ENCODE measurements at places on chromosomes 5 and 9. TPM values are rescaled to one million over a fixed set of nuclear protein-coding genes. Genes with fewer than 3 reads are reported as not detected.
A peak's percentile ranks its signal among the peaks of the same experiment; 100 is the strongest.

DNA sequence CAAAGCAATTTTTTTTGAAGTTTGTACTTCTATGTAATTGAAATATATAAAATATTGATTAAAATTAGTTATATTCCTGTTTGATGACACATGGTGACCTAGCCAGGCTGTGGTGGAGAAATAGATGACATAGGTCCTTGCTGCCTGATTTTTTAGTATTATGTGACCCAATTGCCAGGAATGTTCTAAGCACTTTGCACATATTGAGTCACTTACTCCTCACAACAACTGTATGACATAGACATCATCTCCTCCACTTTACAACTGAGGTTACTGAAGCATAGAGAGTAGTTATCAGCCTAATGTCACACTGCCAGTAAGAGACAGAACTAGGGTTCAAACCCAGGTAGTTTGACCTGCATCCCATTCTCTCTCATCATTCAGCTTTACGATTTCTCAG lies 26.2 kb upstream of the SNX18 start:
- DNase-seq = no peak

- DNase-seq = no peak
These were observed 46.9 kb downstream of the RAB14 start for GRCh38 chr9:121154782-121155181.

DNA sequence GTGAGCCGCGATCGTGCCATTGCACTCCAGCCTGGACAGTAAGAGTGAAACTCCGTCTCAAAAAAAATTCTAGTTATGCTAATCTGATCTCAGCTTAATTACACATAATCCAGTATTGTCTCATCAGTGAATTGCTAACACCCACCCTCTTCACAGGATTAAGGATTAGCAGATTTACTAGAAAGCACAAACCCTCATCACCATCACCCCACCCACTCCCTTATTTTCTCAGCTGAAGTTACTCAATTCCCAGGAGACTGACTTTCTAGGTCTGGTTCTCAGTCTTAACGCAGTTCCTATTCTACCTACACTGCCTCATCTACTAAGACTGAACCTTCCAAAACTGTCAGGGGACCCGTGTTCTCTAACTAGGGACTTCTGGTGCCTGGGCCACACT lies 9.0 kb downstream of the TOR1B start:
- DNase-seq = no peak

DNA sequence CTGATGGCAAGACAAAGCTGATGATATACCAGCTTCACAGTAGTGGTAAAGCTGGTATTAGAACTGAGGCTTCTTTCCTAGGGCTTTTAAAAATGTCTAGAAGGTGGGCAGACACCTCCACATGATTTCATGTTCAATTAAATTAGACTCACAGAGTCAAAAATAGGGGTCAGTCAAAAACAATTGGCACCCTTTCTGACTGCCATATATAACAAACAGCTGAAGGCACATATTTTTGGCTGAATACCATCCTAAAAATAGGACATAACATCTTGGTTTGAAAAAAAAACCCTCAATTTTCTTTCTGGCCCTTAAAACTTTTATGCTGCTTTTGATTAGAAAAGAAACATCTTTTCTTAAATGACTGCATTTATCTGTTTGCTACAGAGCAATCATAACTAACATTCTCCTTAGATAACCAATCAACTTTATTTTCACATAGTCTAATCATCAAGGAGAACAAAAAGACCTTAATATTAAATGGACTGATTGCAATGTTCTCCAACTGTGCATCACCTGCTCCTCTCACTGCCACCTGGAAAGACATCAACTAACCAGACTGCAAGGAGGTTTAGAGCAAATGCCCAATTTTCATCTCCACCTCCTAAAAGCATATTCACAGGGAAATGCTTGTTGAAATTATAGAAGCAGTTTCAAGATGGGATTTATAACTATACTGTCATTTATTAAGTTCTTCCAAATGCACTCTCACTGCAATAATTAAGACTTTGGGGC lies 3.2 kb downstream of the SGTB start:
- no peak for DNase-seq

GRCh38 chr5:10056228-10056760 lies 193.4 kb downstream of the ATPSCKMT start:
- DNase-seq = no peak

DNA sequence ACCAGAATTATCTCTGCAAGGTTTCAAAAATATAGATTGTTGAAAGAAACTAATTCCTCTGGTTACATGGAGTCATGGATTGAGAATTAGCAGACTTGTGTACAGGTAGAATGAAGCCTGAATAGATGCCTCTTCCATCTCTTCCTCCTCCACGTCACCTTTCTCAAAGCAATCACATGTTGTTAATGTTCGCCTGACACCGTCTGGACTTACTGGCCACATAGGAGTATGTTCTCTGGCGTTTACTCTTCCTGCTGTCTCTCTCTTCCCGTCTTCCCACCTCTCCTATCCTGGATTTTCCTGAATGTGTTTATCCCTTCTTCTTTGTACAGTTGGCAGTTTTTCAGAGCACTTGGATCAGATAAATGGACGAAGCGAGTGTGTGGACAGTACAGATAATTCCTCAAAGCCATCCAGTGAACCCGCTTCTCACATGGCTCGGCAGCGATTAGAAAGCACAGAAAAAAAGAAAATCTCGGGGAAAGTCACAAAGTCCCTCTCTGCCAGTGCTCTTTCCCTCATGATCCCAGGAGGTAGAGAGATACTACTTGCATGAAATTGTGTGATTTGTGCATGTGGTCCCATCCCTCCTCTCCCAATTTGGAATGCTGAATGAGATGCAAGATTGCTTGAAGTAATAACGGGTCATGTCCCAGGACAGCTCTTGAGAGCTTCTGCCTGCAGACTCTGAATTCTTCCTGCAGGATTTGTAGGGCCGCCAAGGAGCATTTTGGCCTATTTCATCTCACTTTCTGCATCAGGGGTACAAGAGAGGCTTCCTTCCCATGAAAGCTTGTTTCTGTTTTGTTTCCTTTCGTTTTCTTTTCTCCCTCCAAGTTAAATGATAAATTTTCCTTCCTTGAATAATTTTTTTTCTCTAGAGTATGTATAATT lies 47.3 kb downstream of the CD180 start:
- DNase-seq = no peak

DNA sequence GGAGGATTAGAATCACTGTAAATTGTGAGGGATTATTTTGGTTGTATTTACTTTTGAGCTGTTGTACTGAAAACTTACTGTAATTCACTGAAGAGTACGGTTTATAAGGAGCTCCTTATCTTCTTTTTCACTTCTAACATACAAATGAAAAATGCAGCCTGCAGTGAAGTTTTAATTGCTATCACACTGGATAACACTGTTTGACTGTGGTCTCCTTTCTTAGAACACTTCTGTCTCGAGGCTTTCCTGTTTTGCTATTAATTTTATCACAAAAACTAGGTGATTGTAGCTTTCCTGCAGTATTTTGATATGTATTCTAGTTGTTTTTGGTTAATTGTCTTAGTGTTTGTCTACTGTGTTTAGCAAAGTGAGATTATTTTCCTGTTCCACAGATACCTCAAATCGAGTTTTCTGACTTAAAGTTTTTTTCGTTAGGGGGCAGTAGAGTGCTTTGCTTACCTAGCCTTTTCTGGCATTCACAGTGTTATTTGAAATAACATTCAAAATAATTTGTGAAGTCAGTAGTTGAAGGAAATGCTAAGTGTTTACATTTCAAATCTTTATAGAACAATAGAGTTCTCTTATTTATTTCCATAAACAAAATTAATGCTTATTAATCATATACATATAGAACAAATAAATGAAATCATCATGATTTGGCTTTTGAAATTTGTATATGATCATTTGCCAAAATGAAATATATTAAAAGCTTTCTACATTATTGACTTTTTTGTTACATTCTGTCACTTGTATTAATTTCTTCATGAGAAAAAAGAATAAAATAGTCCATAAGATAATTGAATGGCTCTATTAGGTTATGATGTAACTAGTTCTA lies 52.9 kb downstream of the COMMD10 start:
- no peak for DNase-seq

The EIF4E1B gene
- total RNA-seq = not detected

GRCh38 chr5:133889271-133889905 lies 79.0 kb downstream of the C5orf15 start:
- no peak for DNase-seq

DNA sequence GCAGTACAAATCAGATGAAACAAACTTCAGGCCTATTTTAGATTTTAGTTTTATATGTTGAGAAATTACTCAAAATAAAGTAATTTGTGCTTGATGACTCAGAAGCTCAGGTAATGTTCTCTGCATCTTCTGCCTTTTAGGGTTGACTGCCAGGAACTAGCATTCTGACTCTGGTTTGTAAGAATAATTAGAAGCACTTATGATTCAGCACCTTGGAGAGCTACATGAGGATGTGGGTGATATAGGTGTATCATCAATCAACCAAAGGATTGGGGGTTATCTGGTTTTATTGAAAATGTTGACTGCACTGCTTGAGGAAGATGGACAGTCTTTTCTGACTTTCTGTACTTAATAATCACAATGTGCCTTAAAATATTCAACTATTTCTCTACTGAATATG lies 118.7 kb upstream of the SGCD start:
- DNase-seq = no peak

DNA sequence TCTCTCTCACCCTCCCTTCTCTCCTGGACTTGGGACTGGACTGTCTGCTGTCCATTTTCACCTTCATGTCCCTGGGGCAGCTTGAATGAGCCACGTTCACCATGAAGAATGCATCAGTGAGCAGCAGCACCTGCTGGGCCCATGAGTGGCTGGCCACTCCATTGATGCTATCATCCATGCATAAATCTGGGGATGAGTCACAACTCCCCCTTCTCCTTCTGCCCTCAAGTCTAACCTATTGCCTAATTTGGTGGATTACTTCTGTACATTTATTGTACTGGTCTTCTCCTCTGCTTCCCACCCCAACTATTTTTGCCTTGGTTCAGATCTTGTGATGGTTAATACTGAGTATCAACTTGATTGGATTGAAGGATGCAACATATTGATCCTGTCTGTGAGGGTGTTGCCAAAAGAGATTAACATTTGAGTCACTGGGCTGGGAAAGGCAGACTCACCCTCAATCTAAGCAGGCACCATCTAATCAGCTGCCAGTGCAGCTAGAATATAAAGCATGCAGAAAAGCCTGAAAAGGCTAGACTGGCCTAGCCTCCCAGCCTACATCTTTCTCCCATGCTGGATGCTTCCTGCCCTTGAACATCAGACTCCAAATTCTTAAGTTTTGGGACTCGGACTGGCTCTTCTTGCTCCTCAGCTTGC lies 46.7 kb downstream of the GDNF start:
- no peak for DNase-seq

- DNase-seq = no peak
These were observed 78.5 kb downstream of the ERP44 start for GRCh38 chr9:100020121-100020795.

- peak; percentile 92 for DNase-seq
These were observed 23.6 kb downstream of the PCDHGC5 start for GRCh38 chr5:141512390-141512910.

DNA sequence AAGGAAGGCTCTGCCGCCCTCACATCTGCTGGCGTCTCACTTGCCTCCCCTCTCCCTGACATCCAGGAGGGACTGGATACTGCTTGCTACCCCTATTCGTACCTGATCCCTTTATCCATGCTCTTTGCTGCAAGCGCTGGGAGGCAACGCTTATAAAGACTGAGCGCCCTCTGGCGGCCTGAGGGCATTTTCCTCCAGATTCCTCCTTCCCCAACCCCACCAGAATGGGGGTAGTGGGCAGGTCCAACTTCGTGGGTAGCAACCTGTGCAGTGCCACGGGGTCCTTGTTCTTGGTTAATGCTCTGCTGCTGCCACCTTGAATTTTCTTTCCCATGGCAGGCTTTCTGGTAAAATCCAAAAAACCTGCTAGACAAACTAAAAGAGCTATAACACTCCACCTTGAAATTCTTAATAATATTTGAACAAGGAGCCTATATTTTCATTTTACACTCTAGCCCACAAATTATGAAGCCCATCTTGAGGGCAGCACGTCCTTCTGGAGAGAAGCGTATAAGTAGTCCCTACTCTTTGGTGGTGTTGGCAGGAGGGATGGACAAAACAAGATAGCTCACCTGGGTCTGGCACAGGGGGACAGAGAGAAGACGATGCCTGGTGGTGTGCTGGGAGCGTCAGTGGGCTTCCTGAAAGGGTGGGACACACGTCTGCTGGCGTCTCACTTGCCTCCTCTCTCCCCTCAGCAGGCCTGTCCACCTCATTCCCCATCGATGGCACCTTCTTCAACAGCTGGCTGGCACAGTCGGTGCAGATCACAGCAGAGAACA lies 52.5 kb downstream of the JADE2 start:
- DNase-seq = peak; percentile 84

DNA sequence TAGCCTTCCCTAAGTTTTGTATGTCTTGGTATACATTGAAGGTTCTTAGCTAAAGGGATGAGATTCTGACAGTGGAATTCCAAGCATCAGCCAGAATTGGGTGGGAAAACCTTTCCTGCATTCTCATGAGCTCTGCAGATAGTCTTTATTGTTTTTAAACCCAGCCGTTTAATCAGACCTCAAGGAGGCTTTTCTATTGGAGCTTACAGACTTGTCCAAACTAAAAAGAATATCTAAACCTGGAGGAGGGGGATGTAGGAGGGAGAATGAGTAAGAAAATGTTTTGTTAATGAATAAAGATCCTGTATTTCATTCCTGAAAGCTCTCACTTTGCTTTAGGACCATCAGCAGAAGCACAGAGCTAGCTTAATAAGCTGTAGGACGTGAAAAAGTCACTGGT lies 41.7 kb downstream of the EBF1 start:
- no peak for DNase-seq

The CENPK gene
- total RNA-seq = 1.5 TPM

DNA sequence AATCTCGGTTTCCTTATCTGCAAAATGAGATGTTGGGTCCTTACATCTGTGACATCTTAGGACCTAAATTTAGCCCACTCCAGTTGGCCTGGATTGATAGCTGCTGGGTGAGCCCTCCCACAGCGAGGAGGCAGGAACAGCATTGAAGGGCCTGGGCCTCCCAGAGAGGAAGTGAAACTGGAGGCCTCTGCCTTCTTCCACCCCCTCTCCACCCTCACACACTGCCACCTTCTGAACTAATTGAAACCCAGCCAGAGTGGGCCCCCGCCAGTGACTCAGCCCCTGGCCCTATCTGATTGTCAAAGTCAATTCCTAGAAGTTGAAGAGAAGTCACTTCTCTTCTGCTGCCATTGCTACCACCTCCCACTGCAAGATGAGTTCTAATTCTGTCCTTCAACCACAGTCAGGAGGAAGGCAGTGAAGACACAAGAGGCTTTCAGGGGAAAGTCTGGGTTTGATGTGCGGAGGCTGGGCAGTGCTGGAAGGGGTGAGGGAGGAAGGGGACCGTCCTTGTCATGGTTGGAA lies 55.2 kb upstream of the NEK6 start:
- DNase-seq = peak; percentile 6

The FOXD4L4 gene
- 0.63 TPM for total RNA-seq

GRCh38 chr9:127018935-127019334 lies 103.5 kb downstream of the ANGPTL2 start:
- no peak for DNase-seq

- DNase-seq = no peak
These were observed 4.9 kb downstream of the TRIM7 start for GRCh38 chr5:181199881-181200638.

- DNase-seq = no peak
These were observed 19.7 kb downstream of the MAST4 start for GRCh38 chr5:66615894-66616293.

GRCh38 chr9:6439051-6439703 lies 26.2 kb downstream of the UHRF2 start:
- no peak for DNase-seq

The FOXD4L6 gene
- total RNA-seq = not detected

The PCDHGB5 gene
- total RNA-seq = 19.2 TPM
